ENCODE measurements at places on chromosomes 4 and X. TPM values are rescaled to one million over a fixed set of nuclear protein-coding genes. Genes with fewer than 3 reads are reported as not detected.

DNA sequence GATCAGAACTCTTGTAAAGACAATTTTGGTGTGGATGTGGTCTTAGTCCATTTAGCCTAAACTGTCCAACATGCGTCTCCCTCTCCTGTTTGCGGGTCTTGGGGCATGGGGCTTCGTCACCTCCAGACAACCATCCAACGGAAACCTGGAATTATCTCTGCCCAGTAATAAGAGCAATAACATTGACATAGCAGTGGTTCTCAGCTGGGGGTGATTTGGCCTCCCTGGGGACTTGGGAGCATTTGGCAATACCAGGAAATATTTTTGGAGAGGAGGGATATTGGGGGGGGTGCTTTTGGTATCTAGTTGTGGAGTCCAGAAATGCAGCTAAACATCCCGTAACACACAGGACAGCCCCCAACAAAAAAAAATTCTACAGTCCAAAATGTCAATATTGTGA is 47.2 kb downstream of the SEL1L3 start:
- no peak for DNase-seq

DNA sequence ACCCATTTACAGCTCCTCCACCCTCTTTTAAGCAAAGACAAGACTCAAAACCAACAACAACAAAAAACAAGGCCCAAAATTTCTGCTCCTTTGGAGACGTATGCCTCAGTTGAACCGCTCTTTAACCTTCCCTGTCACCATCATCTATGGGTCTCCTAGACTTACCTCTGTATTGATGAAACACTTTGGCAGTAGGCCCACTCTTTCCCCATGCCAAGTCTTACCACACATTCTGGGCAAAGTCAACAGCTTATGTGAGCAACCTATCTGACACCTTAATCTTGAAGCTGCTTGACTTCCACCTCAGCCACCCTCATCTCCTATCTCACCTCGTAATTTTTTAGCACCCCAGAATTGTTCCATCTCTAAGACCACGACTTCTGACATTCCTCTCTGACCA is 99.7 kb upstream of the CXorf66 start:
- no peak for DNase-seq

The EGFL6 gene
- total RNA-seq = not detected

The LUZP4 gene
- total RNA-seq = not detected

The TMEM271 gene
- not detected for total RNA-seq

The HAUS7 gene
- total RNA-seq = 28.3 TPM

Measured in GM23248 (cell line).